ENCODE measurements at places on chromosomes 13 and 19. TPM values are rescaled to one million over a fixed set of nuclear protein-coding genes. Genes with fewer than 3 reads are reported as not detected.
A peak's percentile ranks its signal among the peaks of the same experiment; 100 is the strongest.

GRCh38 chr19:30228835-30229524 is 143.2 kb upstream of the ZNF536 start:
- H3K36me3 ChIP-seq, result peaks cover 2% of the 10 kb centered on the region
- peak overlapping the region; percentile 35 for H3K4me3 ChIP-seq
- H3K27ac ChIP-seq, result no peak overlapping the region
- peaks cover 60% of the 10 kb centered on the region for H3K27me3 ChIP-seq
- DNase-seq, result no peak

GRCh38 chr13:105952973-105953290 is 582.5 kb downstream of the EFNB2 start:
- H3K36me3 ChIP-seq, result no peaks in the 10 kb centered on the region
- H3K4me3 ChIP-seq, result no peak overlapping the region
- H3K27me3 ChIP-seq, result no peaks in the 10 kb centered on the region
- DNase-seq, result no peak
- no peaks in the 10 kb centered on the region for H3K4me1 ChIP-seq

DNA sequence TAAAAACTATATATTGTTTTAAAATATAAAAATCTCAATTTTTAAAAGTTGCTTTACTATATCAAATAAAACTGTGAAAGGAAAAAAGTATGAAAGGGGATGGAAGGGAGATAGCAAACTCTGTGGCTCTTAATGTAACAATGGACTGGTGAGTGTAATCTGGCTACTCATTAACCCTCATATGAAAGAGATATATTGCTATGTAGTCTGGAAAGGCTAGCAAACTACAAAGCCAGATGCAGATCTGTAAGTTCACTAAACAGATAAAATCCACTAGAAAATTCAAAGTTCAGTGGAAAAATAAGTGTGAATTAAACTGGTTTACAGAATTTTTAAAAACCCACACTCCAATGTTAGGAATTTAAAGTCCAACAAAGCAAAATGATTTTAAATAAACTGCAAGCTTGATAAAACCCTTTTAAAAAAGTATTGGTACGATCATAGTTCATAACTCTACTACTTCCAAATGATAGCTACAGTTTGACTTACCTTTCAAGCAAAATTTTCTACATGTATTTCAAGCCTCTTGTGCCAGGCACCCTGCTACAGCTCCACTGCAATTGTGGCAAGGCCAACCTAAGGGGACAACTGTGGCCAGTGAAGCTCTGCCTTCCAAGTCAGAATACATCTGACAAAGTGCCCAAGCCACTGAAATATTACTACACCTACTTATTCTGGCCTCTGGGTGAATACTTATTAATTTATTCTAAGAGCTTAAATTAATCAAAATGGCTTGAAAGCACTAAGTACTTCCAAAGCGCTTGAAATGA is 647 bp upstream of the ELF1 start:
- no peaks in the 10 kb centered on the region for H3K27me3 ChIP-seq
- no peak overlapping the region for H3K4me3 ChIP-seq
- H3K36me3 ChIP-seq, result peaks cover 14% of the 10 kb centered on the region

- H3K4me1 ChIP-seq, result peaks cover 4% of the 10 kb centered on the region
- peaks cover 1% of the 10 kb centered on the region for H3K27me3 ChIP-seq
- H3K27ac ChIP-seq, result no peak overlapping the region
- H3K4me3 ChIP-seq, result no peak overlapping the region
Observed at GRCh38 chr19:738509-739128, 12.3 kb upstream of the MISP start.

- no peaks in the 10 kb centered on the region for H3K27me3 ChIP-seq
- H3K36me3 ChIP-seq, result peaks cover 4% of the 10 kb centered on the region
- no peak overlapping the region for H3K27ac ChIP-seq
- no peak overlapping the region for H3K4me3 ChIP-seq
Observed at GRCh38 chr13:20519875-20520274, 5.8 kb downstream of the CRYL1 start.

GRCh38 chr19:36916991-36917390 is 859 bp downstream of the ZNF568 start:
- peaks cover 22% of the 10 kb centered on the region for H3K4me1 ChIP-seq
- H3K27ac ChIP-seq, result peak overlapping the region; percentile 98
- no peaks in the 10 kb centered on the region for H3K27me3 ChIP-seq

GRCh38 chr19:18221815-18222725 is 4.2 kb downstream of the PDE4C start:
- H3K27ac ChIP-seq, result no peak overlapping the region
- no peak for DNase-seq
- no peaks in the 10 kb centered on the region for H3K36me3 ChIP-seq

- no peak overlapping the region for H3K27ac ChIP-seq
- peaks cover 10% of the 10 kb centered on the region for H3K36me3 ChIP-seq
- DNase-seq, result no peak
Observed at GRCh38 chr13:30616927-30617314, 799 bp upstream of the USPL1 start.

Gene IGFL1
- not detected for total RNA-seq

DNA sequence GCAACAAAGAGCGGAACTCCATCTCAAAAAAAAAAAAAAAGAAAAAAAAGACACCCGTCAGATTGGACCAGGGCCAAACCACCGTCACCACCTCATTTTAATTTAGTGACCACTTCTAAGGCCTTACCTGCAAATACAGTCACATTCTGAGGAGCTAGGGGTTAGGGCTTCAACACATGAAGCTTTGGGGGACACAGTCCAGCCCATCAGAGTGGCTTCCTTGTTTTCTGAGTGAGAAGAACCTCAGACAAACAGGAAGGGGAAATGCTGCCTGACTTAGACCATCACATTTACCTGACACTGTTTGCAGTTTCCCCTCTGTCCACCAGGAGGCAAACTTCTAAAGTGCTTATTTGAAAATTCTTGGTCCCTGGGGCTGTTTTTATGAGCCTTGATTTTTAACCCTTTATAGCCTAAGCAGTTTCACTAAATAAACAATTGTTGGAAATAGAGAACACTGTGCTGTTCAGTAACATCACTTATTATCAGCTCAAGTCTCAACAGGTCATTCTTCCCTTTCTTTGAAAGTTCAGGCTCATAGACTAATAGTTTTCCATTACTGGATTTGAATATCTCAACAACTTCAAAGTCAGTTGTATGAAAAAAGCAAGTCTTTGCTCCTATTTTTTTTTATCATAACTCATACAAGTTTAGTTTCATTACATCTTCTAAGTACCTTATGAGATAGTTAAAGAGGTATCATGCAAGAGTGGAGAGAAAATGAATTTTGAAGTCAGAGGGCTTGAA is 74.9 kb upstream of the WASF3 start:
- no peaks in the 10 kb centered on the region for H3K36me3 ChIP-seq
- H3K27ac ChIP-seq, result no peak overlapping the region
- DNase-seq, result peak; percentile 48
- H3K4me3 ChIP-seq, result no peak overlapping the region

DNA sequence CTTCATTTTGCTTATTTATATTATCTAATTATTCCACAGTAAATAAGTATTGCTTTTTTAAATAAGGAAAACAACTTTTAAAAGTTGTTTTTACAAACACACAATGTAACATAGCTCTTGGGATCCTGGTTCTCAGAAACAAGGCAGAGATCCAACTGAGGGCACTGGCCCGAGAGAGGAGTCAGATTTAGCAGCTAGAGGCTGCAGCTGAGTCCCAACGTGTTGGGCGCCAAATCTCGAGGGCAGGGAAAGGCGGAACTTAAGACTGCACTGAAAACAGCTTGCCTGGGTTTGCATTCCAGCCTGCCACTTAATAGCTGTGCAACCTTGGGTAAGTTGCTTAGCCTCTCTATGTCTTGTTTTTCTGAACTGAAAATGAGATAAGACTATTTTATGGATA is 16.4 kb upstream of the WASF3 start:
- no peak for DNase-seq
- no peaks in the 10 kb centered on the region for H3K4me1 ChIP-seq
- H3K4me3 ChIP-seq, result no peak overlapping the region
- no peaks in the 10 kb centered on the region for H3K36me3 ChIP-seq

Gene ACP7
- total RNA-seq, result not detected

GRCh38 chr13:93146584-93147297 is 79.9 kb upstream of the GPC6 start:
- no peaks in the 10 kb centered on the region for H3K4me1 ChIP-seq
- DNase-seq, result no peak
- H3K4me3 ChIP-seq, result no peak overlapping the region
- H3K36me3 ChIP-seq, result no peaks in the 10 kb centered on the region

DNA sequence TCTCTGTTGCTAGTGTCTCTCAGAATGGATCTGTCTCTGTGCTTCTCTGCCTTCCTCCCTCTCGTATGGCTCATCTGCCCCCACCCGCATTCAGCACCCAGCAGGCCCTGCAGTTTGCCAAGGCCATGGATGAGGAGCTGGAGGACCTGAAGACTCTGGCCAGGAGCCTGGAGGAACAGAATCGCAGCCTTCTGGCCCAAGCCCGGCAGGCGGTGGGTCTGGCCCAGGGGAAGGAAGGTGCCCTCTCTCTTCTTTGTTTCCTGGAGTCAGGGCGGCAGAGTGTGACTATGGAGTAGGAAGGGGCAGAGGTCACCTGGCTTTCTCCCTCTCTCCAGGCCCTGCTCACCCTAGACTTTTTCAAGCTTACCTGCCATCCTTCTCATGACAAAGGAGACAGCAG is 10.9 kb downstream of the KASH5 start:
- no peaks in the 10 kb centered on the region for H3K36me3 ChIP-seq
- no peak for DNase-seq
- H3K27ac ChIP-seq, result no peak overlapping the region
- peaks cover 6% of the 10 kb centered on the region for H3K4me1 ChIP-seq

DNA sequence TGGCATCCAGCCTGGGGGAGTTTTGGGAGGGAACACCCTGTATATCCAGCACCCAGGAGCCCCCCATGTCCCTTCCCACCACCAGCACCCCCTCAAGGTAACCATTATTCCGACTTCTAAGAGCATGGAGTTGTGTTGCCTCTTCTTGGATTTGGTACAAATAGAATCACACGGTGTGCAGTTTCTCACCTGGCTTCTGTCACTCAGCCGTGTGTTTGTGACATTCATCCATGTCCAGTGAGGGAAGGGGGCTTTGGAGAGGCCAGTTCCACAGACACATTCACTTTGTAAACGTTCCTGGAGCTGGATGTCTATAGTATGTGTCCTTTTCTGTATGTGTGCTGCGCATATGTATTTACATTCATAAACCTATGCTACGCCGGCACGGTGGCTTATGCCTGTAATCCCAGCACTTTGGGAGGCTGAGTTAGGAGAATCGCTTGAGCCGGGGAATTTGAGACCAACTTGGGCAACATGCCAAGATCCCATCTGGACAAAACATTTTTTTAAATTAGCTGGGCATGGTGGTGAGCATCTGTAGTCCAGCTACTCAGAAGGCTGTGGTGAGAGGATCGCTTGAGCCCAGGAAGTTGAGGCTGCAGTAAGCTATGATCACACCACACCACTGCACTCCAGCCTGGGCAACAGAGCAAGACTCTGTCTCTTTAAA is 36.6 kb downstream of the MYH14 start:
- peaks cover 2% of the 10 kb centered on the region for H3K27me3 ChIP-seq
- H3K4me1 ChIP-seq, result no peaks in the 10 kb centered on the region
- no peaks in the 10 kb centered on the region for H3K36me3 ChIP-seq
- no peak for DNase-seq

Gene CYP4F2
- 0.33 TPM for total RNA-seq

DNA sequence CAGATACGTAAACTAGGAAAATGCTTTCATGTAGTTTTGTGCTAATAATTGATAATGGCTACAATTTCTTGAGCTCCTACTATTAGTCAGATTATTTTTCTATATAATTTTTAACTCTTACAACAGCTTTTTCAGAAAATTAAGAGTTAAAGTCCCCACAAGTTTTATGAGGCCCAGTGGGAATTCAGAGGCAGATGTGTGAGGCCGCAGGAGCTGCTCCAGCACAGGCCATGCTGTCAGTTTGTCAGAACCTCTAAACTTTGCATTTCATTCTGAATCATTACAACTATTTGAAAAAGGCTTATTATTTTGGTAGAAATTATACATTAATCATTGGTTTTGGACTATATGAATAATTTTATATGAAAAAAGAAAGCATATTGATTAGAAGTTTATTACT is 370.8 kb downstream of the MYO16 start:
- H3K36me3 ChIP-seq, result no peaks in the 10 kb centered on the region
- H3K4me3 ChIP-seq, result no peak overlapping the region
- DNase-seq, result no peak
- H3K4me1 ChIP-seq, result no peaks in the 10 kb centered on the region

- peak overlapping the region; percentile 93 for H3K27ac ChIP-seq
- peak overlapping the region; percentile 98 for H3K4me3 ChIP-seq
- peak; percentile 52 for DNase-seq
- peaks cover 10% of the 10 kb centered on the region for H3K36me3 ChIP-seq
Observed at GRCh38 chr19:6278740-6279619, 795 bp downstream of the MLLT1 start.

Gene ZNF285
- total RNA-seq, result 3.3 TPM

- DNase-seq, result peak; percentile 36
- H3K27ac ChIP-seq, result no peak overlapping the region
- peaks cover 13% of the 10 kb centered on the region for H3K4me1 ChIP-seq
- peaks cover 22% of the 10 kb centered on the region for H3K36me3 ChIP-seq
- H3K4me3 ChIP-seq, result no peak overlapping the region
Observed at GRCh38 chr13:46721054-46721453, 75.9 kb downstream of the ESD start.
